ENCODE measurements at places on chromosomes 6 and 20.

DNA sequence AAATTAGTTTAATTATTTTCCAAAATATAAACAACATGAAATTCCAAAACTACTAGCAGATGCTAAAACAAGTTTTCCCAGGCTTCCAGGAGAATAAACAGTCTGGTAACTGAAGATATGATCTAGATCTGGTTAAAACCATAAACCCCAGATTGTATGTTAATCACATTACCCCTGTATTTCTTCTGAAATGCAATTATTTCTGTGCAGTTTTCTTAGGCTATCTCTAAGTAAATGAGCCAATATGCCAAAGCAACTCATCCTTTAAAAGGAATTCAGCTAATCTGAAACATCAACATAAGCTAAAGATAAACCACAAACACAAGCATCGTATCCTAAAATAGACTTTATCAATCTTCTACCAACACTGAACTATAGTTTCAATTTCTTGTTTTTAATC lies 44.6 kb upstream of the SENP6 start:
- DNase-seq = no peak

DNA sequence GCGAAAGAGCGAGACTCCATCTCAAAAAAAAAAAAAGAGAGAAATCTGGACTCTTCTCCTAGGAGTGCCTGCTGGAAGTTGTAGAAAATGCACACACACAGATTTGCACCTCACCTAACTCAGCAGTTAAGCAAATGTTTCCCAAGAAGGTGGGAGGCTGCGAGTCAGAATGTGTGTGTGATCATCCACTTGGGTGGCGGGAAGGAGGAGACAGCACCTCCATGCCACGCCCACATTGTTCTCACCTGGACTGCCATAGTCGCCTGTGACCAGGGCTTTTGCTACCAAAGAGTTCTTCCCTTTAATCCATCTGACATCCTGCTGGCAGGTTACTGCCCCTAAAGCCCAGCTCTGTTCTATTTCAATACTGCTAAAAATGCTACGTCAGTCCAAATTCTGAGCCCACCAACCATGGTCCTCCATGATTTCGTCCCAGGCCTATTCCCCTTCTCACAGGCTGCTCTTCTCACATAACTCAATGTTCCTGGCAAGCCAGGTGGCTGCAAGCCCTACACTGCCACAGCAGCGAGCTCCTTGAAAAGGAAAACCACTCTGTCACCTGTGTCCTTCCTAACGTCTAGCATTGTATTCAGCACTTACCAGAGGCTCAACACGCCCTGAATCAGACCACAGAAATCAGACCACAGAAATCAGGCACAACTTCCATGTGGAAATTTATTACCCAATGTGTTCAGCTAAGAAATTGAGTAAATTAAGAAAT lies 77.5 kb downstream of the PSMG4 start:
- no peak for DNase-seq

DNA sequence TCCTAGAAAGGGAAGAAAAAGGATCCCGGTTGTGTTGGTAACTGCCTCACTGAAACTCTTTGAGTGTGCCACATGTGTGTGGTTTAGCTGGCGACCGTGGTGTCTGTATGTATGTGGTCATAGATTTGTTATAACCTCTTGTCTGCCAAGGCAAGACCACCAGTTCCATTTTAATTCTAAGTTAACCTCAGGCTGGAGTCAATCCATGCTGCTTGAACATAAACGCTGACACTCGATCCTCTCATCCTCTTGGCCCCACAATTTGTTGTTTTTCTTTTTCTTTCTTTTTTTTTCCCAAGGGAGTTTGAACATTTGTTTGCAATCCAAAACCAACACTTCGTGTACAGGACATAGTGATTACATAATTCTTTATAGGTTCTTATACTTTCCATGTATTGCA lies 318.9 kb upstream of the JAG1 start:
- no peak for DNase-seq

DNA sequence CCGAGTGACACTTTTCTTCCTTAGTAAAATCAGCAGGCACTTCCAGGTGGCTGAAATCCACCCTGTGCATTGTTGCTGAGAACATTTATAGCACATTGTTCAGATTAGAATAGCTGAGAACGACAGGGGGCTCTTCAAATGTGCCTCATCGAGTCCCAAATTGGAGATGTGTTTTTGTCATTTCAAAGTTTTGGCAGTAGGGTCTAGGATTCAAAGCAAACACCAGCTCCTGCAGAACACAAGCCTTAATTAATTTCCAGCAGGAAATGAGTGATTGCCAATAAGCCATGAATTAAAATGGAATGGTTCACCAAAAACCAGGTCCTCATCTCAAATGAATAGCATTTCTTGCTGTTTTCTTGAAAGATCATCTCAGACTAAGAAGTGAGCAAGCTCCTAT lies 171.6 kb downstream of the PLCB1 start:
- no peak for DNase-seq

DNA sequence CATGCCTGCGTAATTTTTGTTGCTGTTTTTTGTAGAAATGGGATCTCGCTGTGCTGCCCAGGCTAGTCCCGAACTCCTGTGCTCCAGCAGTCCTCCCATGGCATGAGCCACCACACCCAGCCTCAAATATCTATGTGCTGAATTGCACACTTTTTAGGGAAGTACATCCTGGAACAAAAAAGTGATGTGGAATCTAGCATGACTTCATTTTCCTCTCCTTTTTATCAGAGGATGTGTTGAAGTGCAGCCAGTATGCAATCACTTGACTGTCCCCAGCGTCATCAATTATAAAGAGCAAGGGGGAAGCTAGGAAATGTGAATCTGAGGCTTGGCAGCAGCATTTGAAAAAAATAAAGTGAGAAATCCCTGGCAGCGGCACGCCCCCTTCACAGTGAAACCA lies 6.4 kb upstream of the EXOC2 start:
- DNase-seq = no peak

DNA sequence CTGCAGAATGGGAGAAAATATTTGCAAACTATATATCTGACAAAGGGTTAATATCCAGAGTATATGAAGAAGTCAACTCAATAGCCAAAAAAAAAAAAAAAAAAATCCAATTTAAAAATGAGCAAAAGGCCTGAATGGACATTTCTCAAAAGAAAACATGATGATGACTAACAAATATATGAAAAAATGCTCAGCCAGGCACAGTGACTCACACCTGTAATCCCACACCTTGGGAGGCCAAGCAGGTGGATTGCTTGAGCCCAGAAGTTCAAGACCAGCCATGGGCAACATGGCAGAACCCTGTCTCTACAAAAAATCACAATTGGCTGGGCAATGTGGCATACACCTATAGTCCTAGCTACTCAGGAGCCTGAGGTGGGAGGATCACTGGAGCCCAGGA lies 2.1 kb upstream of the ECHDC1 start:
- DNase-seq = no peak

GRCh38 chr6:25251426-25251825 lies 27.7 kb upstream of the CARMIL1 start:
- no peak for DNase-seq

DNA sequence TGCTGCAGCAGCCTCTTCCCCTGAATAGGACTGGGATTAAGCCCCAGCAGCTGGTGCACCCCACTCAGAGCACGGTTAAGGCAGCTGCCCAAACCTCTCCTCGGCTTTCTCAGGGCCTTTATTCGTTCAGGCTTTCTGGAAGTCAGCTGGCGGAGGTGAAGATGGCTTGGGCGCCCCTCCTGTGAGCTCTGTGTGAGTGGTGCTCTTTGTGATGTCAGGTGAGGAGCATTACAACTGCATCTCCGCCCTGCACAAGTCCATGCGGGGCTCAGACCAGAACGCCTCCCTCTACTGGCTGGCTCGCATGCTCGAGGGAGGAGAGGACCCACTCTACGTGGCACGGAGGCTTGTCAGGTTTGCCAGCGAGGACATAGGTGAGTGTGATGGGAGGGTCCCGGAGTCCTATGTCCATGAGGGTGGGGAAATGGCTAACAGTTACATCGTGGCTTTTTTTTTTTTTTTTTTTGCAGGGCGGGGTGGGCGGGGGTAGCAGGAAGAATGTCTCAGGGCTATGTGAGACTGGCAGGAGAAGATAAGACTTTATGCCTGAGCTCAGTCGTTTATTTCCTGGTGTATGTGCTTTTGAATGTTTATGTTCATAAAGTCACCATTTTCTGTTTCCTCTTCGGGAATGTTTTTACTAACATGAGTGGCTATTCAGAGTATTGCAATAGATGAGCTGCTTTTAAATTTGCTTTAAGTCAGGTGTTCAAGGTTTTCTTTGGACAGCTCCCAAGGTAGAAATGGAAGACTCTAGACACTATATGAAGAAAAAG lies 18.2 kb downstream of the WRNIP1 start:
- no peak for DNase-seq

GRCh38 chr6:17159240-17159639 lies 57.4 kb downstream of the STMND1 start:
- no peak for DNase-seq
